Stimulated activated CD4-positive, alpha-beta T cell treated with anti-CD3 and anti-CD28 coated beads, Interleukin-15, amount 100 ng/mL, for 1 hour (primary cell): ENCODE measurements at places on chromosomes 3 and 15.

GRCh38 chr3:123036352-123037014 lies 8.9 kb upstream of the SEMA5B start:
- DNase-seq, result no peak

GRCh38 chr3:152321955-152322377 lies 53.2 kb downstream of the MBNL1 start:
- no peak for DNase-seq

DNA sequence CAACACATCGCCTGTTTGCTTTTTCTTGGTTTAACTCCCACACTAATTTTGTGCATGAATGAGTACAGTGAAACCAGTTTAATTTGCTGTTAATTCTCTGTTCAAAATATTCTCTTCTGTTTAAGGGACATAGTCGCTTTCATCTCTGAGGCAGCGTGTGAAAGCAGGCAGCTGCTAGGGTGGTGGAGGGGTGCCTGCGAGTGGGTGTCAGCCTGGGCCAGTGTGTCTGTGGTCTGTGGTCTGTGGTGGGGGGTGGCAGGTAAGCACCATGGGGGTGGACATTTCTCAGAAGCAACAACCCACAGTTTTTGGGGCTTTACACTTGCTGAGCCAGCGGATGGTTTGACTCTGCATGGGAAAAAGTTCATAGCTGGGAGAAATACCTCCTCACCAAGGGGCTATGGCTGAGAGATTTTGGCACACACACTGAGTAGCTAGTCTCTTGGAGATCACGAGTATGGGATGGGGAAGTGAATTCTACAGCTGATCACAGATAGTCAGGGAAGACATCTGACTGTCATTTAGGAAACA lies 109.2 kb downstream of the EPHB1 start:
- DNase-seq, result no peak

GRCh38 chr3:11692532-11692813 lies 48.8 kb upstream of the VGLL4 start:
- DNase-seq, result no peak

DNA sequence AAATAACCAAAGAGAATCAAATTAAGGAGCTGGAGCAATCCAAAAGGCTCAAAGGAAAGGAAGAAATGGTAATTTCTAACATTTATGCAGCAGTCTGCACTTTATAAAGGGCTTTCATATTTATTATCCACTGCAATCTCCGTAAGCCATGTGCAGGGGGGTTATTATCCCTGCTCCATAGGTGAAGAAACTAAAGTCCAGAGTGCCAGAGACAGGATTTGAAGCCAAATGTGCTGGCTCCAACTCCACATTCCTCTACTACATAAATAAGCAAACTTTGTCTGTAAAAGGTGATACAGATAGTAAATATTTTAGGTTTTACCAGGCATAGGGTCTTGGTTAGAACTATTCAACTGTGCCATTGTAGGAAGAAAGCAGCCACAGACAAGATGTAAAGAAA lies 221.4 kb downstream of the MINAR1 start:
- no peak for DNase-seq

DNA sequence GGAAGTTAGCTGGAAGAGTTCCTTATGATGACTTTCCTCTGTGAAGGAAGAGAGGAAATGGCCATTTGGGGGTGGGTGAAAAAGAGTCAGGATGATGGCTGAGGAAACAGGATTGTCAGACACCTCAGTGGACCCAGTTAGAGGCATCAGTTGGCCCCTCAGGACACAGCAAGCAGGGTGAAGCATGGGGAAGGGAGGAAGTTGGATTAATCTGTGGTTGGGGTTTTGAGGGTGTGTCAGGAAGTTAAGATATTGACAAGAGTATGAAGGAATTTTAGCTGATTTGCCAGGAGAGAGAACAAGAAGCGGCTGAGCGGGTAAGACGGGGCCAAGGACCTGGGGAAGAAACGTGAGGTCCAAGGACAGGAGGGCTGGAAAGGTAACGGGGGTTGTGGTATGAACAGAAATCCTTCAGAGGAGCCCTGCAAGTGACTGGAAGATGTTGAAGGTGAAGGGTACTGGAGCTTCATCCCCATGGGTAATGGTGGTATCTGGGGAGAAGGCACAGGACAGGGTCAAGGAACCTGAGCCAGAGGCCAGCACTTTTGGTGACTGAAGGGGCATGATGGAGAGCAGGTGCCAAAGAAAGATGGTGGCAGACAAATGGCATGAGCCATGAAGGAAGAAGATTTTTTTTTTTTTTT lies 2.7 kb downstream of the UQCC5 start:
- no peak for DNase-seq

GRCh38 chr15:85354461-85354860 lies 25.9 kb upstream of the AKAP13 start:
- no peak for DNase-seq

- no peak for DNase-seq
These were observed 228.0 kb upstream of the ADAMTS9 start for GRCh38 chr3:64915778-64916177.

- no peak for DNase-seq
These were observed 781 bp downstream of the TRNT1 start for GRCh38 chr3:3127432-3128010.

DNA sequence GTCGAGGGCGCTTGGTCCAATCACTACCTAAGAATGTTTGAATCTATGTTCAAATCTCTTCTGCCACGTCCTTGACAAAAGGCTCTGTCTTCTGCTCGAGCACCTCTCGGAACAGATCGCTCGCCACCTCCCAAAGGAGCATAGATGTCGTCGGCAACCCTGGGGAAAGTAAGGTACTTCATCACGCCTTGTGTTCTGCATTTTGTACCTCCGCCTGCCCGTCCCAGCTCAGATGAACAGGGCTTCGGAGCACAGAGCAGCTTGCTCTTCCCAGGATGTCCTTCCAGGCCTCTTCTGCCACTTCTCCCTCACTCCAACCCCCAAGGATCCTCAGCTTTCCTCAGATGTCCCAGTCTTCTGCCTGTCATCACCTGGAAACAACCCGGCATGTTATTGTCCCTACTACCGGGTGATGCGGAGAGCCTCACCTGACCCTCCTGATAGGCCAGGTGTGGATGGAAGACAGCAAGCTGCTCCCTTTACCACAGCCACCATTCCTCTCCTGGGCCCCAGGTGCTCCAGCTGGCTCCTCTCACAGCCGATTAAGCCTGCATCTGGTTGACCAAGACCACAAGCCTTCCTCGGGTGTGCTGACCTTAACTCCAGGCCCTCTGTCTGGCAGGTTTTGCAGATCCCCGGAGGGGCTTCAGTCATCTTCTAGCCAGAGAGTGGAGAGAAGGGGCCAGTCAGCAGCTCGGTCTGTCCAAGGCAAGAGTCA lies 270.5 kb downstream of the FAM43A start:
- no peak for DNase-seq
